Right ventricle myocardium superior (tissue), 1 donor: ENCODE measurements at places on chromosomes 5 and 9. TPM values are rescaled to one million over a fixed set of nuclear protein-coding genes. Genes with fewer than 3 reads are reported as not detected.

Gene SV2C
- total RNA-seq: not detected

Gene FPGS
- total RNA-seq: 31.5 TPM

Gene DEPDC1B
- total RNA-seq: 0.27 TPM

Gene TAS2R1
- total RNA-seq: not detected

Gene ACTBL2
- total RNA-seq: not detected

- no peak for DNase-seq
Observed at GRCh38 chr9:71816916-71817451, 48.7 kb upstream of the CEMIP2 start.

DNA sequence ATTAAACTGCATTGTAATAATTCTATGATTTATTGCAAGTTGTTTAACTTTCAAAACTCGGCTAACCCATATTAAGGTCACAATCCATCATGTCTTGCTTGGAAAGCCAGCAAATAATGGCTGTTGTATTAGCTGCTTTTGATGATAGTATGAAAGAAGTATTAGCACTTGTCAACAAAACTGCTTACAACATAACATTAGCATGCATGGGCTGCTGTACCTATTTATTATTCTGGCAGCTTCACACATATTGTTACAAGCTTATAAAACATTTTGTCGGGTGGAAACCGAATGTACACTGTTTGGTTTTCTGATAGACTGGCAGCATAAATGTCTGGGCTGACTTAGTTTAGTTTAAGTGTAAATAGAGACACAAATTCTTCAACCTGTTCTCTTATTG is 378.3 kb downstream of the KIAA0825 start:
- DNase-seq: no peak

- DNase-seq: no peak
Observed at GRCh38 chr9:28179893-28180292, 606.6 kb upstream of the C9orf72 start.

DNA sequence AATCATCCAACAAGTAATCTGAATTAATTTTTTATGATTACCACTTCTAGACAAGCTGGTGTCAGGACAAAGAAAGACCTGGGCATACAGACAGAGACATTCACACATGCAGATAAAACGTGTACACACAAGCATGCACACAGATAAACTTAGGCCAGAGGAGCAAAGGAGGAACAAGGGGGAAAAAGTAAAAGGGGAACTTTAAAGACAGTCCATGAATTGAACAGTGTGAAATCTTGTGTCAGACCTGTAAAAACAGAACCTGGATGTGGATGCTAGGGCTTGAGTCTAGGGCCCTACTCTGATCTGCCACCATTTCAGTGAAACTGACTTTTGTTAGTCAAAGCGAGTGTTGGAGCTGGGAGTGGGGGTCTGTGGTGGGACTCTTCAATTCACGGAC is 11.2 kb upstream of the ZSWIM6 start:
- no peak for DNase-seq

- no peak for DNase-seq
Observed at GRCh38 chr5:85533341-85534047, 1084.2 kb upstream of the COX7C start.

DNA sequence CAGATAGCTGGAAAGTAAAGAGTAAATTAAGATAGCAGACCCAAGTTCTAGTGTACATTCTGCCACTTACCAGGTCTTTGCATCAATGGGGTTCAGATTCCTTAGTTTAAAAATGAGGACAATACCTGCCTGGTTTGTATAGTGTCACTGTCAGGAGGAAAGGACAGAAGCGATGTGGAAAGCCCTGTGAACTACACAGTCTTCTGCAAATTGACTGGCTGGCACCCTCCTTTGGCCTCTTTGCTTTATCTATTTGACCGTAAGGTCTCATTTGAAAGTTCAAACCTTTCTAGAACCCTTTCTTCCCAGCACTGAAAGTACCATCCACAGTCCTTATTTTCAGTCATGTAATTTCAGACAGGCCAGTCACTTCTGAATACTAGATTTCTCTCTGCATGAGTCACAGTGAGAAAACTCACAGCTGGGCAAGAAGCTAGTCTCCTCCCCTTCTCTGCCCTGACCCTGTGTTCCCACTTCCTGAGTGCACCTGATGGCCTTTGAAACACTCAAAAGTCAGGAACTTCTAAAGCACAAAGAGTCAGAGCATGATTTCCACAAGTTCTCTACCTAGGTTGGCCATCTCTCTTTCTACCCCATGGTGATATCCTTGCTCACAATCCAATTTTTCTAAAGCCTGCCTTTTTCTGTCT is 91.3 kb upstream of the RASEF start:
- no peak for DNase-seq

DNA sequence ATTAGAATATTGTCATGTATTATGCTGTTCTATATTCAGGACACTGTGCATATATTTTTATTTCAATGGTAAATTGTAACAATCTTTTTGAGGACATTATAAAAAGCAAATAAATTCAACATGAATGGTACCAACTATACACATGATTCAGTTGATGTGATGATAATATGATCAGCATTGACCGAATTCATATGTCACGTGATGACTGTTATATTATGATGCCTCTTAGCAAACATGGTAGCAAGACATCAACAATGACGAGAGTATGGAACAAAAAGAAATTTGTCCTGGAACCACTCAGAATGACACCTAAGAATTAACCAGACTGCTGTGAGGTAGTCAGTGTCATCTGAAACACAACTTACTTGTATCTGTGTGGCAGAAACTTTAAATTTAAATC is 161.5 kb upstream of the OR13F1 start:
- DNase-seq: no peak

DNA sequence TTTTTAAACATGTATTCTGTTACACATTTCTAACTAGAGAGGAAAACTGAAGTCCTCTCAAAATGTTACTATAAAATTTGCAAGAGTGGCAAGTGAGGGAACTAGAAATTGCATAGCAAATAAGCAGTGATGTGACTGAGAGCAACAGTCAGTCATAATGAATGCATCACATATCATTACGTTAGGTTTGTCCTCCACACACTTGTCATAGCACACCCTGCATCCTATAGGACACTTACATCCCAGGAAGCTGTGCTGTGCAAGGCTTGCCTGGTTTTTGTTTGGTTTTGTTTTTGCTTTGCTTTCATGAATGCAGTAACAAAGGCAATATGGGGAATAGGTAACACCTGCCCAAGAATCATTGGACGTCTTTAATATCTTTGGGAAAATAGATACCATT is 10.8 kb downstream of the NFIB start:
- DNase-seq: no peak

- DNase-seq: no peak
Observed at GRCh38 chr9:133202688-133203453, 6.2 kb downstream of the OBP2B start.

- no peak for DNase-seq
Observed at GRCh38 chr5:13248253-13248652, 696.2 kb downstream of the DNAH5 start.

DNA sequence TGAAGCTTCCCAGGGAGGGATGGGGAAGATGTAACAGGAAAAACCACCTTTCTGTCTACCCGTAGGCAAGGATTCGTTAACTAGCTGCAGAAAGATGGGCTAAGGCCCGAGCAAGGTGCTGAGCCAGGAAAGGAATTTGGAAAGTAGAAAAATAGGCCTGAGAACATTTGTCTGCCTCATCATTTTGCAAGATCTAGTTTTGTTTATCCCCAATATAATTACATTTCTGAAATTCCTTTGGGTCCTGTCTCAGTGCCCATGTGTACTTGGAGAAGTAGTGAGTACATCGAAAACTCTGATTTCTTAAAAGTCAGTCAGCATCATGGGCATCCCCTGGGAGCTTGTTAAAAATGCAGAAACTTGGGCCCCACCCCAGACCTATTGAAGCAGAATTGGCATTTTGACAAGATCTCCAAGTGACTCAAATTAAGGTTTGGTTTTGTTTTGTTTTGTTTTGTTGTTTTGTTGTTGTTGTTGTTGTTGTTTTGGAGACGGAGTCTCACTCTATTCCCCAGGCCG is 52.1 kb upstream of the CEMIP2 start:
- no peak for DNase-seq

- DNase-seq: no peak
Observed at GRCh38 chr5:142972064-142972570, 201.9 kb downstream of the ARHGAP26 start.

DNA sequence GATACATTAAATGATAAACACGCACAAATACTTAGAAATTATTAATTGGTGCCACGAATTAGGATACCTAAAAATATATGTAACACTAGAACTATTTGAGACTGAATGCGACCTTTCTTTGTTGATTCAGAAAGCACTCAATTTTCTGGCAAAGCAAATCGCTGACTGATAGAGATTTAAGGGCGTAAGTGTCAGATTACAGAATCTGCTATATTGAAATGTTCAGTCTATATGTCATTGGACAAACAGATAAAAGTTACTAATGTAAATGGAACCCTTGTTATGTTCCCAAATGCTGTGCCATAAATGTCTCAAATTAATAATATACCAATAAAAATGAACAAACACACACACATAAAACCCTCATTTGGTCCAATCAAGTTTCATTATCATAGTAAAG is 137.9 kb downstream of the MPDZ start:
- DNase-seq: no peak

- DNase-seq: no peak
Observed at GRCh38 chr5:136907371-136907770, 542.0 kb upstream of the TRPC7 start.
